CD4-positive, alpha-beta T cell treated with Interleukin-15 for 4 hours (primary cell): ENCODE measurements at places on chromosomes 2 and 18.

GRCh38 chr18:44025421-44025820, 655.3 kb upstream of the SETBP1 start:
- no peak for DNase-seq

DNA sequence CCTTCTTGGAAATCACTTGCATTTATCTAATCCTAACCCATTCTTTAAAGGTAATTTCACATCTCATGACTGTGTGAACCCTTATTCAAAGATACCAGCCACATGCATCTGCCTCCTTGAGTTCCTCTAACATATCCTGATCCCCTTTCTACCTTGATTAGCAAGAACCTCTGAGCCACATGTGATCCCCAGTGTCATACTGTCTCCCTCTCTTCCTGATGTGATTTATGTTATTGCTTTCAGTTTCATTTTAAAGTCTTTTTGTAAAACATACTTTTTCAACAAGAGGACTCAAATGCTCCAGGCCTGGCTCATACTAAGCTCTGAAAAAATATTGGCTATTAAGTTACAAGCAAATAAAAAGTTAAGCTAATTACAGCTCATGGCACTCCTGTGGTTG, 470.1 kb downstream of the DLGAP1 start:
- DNase-seq: no peak

GRCh38 chr18:3454365-3455089, 4.6 kb downstream of the TGIF1 start:
- peak; percentile 59 for DNase-seq

DNA sequence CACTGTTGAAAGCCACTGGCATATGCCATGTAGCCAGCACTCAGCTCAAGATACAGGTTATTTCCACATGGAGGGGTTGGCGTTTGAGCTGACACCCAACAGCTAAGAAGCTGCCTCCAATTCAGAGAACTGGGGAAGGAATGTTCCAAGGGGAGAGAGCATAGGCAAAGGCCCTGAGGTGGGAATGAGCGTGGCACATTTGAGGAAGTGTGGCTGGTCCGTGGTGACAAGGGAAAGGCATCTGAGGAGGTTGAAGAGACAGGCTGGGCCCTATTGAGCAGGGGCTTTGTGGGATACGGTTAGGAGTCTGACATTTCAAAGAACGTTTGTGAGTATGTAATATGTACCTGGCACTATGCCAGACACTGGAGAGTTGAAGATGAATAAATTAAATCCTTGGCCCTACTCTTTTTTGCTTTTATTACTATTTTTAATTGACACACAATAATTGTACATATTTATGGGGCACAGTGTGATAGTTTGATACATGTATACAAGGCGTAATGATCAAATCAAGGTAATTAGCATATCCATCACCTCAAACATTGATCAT, 27.6 kb upstream of the TMBIM1 start:
- no peak for DNase-seq

GRCh38 chr18:73479477-73479876, 611.7 kb upstream of the NETO1 start:
- no peak for DNase-seq

DNA sequence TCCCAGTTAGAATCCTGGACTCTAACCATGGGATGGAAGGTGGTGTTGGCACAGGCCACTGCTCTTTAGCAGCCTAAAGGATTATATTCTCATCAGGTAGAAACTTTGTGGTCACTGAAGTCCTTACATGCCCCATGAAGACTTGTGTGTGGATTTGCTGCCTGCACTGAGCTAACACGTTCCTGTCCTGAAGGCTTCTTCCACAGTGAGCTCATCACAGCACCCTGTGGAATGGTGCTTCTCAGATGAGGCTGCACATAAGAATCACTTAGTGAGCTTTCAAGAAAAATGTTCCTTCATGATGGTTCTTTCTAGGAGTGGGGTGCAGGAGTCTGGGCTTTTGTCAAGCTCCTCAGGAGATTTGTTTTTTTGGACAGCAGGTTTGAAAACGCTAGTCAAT, 26.8 kb downstream of the STAMBP start:
- DNase-seq: no peak

DNA sequence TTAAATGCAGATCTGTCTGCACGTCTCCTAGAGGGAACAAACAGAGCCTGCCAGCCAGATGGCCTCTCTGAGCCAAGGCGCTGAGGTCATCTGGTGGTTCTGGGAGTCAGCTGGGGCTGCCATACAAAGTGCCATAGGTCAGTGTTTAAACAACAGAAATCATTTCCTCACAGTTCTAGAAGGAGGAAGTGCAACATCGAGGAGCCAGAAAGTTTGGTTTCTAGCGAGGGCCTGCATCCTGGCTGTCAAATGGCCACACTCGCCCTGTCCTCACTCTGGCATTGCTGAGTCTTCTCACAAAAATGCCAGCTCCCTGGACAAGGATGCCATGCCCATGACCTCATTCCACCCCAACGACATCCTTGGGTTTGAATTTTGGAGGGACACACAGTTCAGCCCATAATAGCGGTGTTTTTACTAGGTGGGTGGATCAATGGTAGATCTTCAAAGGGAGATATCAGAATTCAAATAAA, 59.6 kb downstream of the MYT1L start:
- no peak for DNase-seq

DNA sequence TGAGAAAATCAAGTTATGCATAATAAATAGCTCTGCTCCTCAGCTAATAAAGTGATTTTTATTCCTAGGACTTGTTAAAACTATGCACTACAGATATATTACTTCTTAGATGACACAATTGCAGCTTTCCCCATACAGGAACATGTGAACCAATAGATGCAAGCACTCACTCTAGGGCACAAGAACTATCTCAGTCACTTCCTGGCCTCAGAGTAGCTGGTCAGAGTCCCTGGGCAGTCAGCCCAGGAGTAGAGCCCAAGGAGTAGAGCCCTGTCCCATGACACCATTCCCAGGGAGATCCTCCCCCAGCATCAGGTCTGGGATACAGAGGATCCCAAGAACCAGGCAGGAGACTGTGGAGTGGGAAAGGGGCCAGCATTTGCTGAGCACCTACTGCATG, 2.7 kb downstream of the TNS1 start:
- no peak for DNase-seq

DNA sequence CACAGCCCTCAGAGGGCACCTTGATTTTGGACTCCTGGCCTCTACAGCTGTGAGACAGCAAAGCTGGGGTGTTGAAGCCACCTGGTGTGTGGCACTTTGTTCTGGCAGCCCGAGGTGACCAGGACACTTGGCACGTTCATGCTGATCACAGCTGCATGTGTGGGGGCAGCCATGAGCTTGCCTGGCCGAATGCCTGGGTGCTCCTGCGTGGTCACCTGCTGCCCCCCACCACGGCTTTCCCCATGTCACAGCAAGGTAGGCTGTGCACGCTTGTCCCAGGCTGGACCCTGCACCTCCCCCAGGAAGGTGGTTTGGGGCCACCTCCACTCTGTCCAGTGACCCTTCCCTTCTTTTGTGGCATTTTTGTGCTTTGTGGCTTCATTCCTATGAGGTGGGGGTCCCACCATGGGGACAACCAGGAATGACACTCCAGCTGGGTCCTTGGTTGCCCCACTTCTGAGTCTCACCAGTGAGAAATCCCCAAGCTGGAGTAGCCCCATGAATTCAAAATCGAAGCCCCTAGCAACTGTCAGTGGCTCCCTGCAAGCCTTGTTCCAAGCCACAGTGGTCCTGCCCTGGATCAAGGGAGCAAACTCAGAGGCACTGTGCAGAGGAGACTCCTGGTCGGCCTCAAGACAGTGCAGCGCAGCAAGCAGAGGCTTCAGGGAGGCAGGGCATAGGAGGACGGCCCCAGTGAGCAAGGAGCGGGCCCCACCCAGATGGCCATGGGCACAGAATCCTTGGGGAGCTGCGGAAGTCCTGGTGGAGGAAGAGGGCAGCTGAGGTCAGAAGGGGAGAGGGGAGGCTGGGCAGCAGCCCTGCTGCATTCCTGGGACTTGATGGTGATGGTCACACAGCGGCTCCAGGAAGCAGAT, 121.4 kb upstream of the HS6ST1 start:
- DNase-seq: no peak

DNA sequence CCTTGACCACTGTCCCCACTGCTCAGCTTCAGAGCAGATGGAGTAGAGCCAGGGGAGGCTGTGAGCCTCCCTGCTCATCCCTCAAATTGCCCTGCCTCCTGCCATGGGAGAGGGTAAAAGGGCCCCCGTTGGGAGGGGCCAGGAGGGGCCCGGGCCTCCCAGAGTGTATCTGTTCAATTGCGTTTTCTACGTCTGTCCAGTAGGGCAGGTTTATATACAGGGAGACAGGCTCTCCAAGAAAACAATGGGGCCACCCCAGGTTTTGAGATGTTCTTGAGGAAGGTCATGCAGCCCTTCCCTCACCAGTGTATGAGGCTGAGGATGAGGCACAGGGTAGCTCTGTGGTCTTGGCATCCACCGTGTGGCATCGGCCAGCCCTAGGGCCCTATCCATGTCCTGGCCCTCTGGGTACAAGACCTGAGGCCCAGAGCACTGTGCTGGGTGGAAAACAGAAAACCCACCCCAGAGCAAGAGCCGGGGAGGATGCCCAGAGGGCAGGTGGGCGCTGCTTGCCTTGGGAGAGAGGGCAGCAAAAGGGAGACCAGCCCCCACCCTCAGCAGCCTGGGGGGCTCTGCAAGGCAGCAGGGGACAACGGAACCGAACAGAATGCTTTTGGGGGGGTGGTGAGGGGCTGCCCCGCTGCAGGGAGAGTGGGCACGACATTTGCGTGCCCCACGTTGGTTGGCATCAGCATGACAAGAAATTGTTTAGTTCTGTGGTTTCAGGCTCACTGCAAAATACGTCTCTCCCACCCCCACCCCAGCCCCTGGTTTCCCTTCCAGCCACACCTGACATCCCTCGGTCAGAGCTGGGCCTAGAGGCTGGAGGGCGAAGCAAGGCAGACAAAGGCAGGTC, 141.5 kb downstream of the ACOXL start:
- DNase-seq: no peak

DNA sequence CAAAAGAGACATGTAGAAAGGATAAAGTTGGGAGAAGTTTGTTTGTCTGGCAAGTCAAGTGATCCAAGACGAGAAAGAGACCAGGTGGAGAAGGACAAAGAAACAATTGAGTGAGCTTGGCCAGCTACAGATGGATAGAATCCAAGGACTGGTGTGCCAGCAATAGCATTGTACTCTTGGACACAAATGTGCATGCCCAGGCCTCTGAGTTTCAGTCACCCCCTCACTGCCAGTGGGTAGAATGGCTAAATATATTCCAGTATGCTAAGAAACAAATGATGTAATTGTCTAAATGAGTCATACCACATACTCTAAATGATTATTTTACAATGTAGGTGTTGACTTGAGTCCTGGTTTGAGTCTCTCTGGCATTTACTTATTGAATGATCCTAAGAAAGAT, 881.3 kb downstream of the LRRTM4 start:
- DNase-seq: no peak

DNA sequence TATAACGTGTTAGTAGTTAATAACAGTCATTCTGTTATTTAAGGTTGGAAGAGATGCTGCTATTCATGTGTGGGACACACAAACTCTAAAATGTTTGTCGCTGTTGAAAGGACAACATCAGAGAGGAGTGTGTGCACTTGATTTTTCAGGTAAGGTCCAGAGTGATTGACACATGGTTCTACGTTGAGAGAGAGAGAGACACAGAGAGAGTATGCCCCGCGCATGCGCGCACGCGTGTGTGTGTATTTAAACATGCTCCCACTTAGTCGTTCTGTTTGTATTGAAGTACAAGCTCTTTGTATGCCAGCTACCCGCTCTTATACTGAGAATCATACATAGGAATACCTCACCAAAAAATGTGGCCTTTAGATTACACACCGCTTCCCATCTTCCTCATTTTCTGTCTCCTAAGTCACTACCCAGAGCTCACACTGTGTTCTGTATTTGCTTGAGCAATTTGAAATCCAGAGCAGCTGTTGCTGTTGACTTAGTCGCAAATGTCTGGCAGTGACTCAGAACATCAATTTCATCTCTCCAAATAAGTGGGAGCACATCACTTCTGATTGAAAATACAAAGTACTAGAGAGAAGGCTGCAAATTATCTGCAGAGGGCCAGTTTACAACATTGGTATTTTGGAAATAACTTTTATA, 148.1 kb downstream of the EML6 start:
- DNase-seq: no peak

DNA sequence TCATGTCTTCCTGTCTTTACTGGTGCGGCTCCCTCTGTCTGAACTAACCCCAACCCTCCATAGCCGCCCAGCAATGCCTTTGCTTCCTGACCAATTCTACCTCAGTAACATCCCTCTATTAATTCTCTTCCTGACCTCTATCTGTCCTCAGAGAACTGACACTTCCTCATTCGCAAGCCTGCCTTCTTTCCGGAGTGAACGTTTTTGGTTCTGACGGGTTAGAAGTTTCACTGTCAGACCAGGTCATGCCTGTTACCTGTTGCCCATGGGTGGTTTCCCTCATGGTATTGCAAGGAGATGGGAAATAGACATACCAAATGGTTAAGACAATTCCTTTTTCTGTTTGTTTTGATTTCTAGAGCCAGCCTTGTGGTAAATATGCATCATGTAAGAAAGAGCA, 453.4 kb upstream of the SLC14A2 start:
- no peak for DNase-seq

- DNase-seq: no peak
These were observed 88.4 kb downstream of the ARHGAP15 start for GRCh38 chr2:143217512-143218115.

DNA sequence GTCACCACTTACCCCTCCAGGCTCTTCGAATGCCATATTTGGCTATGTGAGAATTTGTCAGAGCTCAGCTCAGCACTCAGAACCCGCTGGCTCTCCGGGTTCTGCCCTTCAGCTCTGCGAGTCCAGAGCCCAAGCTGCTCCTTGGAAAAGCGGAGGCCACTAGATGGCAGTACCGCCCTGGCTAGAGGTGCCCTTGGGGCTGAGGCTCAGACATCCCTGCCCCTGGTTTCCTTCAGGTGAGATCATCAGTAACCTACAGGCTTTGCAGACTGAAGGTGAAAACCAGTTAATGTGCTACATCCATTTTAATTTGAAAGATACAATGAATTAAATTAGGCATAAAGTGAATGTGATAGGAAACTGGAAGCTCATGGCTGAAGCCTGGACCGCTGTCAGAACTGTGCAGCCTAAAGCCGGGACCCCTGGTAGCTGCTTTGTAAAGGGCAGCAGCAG, 285.6 kb downstream of the AGAP1 start:
- DNase-seq: peak; percentile 28

- no peak for DNase-seq
These were observed 36.5 kb upstream of the PGAP1 start for GRCh38 chr2:196963043-196963442.

DNA sequence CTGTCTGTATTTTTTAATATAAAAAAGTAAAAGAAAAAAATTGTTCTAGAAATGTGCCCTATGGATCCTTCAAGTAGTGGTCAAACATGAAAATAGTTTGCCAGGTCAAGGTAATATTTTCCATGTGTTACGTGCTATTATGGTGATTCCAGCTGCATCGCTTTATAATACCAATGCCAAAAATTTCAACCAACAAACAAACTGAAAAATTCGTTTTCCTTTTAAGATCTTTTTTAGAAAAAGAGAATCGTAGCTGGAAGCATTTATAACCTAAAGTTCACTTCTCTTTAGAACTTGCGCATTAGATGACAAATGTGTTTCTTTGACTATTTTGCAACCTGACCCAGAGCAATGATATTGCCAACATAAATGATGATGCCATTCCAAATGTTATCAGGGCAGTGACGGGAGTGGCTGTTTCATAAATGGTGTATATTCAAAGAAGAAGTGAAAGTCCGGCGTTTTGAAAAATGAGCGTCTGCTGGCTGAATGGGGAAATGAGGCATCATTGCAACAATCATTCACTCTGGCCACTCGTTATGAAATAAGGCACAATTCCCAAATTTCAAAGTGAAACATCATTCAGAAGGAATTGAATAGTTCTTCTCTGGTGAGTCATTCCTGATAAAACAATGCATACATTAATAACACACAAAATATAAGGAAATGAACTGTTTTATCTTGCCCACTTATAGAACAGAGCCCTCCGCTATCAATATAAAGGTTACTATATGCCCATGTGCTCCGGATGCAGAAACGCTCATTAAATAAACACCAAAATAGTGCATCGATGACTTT, 297.4 kb downstream of the TGIF1 start:
- DNase-seq: peak; percentile 18
